ENCODE measurements at places on chromosomes 1 and 21.

GRCh38 chr1:42851960-42852607, 5.7 kb downstream of the ZNF691 start:
- DNase-seq = no peak

- DNase-seq = no peak
Observed at GRCh38 chr1:61090546-61091202, 8.3 kb downstream of the NFIA start.

DNA sequence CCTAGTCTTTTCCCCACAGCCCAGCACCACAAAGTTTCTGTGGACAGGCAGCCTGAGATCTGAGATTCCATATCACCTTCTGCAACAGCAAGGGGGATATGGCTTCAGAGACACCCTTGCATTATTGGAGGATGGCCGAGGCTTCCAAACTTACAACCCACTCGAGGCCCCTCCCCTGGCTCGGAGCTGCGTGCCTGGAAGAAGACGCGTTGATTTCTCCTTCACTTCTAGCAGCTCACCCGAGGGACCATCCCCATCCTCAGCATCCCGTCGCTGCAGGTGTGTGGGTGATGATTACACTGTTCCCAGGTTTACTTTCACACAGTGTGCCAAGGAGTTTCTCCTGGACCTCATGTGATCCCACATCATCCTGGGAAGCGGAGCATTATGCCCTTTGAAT, 277.9 kb downstream of the MATN1 start:
- DNase-seq = no peak

- DNase-seq = peak; percentile 43
Observed at GRCh38 chr1:159089184-159089791, 12.7 kb upstream of the AIM2 start.

DNA sequence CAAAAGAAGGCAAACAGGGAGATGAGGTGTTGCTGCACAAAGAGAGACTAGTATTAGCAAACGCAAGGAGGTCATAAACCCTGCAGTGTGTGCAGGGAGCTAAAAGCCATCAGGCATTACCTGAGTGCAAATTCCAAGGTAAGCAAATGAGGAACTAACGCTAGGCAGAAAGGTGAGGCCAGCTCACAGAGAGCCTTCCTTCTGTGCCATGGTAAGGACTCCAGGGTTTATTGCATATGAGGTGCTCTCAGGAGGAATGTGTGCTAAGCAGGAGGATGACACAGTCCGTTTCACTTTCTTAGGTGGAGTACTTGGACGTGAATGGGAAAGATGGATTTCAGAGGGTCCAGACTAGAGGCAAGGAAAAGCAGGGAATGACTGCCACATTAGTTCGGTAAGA, 44.6 kb upstream of the MYBPHL start:
- DNase-seq = no peak

DNA sequence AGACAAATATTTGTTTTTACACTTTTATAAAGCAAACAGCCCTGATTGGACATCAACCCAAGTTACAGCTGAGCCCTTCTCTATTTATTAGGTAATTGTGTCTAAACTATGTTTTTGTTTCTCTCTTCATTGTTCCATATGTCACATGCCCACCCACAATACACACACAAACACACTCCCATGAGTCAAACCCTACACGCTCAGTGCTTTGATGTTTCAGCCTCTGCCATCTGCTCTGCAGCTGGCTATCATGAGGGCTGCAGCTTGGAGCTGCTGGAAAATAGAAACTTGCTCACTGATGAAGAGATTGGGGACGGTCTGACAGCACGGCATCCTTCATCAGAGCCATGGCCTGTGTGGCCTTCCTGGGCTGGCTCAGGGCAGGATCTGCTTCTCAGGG, 41.7 kb downstream of the PSMG1 start:
- DNase-seq = no peak

- no peak for DNase-seq
Observed at GRCh38 chr1:236830560-236830959, 35.5 kb downstream of the MTR start.

DNA sequence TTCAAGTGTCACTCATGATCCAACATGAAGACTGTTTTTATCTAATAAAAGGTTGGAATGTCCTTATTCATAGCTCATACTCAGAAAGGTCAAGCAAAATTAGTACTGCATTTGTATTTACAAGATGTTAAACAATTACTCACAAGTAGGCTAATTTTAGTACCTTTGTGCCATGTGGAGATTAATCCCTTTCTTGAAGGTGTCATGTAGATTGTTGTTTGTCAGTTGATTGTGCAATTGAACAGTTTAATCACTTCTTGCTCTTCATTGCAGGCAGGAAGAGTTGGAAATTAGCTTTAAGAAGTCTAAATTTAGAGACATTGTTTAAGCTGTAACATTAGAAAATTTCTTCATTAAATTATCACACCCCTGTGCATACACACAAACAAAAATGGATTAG, 847.1 kb downstream of the KCNT2 start:
- DNase-seq = no peak

DNA sequence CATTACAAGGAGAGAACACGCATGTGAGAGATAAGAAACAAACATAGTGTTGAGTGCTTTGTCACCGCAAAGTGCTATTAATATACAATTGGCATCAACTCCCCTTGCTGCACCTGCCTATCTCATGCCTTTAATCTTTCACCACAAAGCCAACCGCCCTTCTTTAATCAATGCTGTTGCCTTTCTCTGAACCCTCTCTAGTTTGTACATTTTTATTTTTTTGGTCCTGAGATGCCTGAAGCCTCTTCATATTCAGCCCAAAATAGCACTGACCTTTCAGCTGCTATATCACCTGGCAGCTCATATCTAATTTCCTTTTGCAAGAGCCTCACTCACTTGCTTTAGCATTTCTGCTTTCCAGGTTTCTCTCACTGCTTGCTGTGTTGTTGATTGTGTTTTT, 504.7 kb downstream of the NUF2 start:
- DNase-seq = no peak

GRCh38 chr1:201408176-201408833, 9.2 kb upstream of the LAD1 start:
- DNase-seq = peak; percentile 85

DNA sequence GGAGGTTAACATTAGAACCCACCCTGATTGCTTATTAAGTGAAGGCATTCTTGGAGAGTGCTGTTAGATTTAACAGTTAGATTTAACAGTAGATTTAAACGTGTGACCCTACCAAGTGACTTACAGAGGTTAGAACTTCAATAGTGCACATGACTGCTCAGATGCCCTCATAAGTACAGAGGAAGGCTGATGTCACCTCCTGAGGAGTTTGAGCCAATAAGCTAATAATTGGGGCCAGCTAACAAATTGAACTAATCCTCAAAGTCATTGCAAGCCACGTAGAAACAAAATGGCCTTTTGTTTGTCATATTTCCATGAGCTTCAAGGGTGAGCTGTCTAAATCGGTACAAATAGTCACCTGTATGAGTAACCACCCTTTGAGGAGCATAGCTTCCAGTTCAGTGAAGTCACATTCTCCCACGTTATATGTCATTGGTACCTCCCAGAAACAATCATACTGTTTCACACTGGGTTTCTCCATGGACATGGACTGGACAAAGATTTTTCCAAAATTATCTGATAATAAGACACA, 11.7 kb downstream of the AVPR1B start:
- DNase-seq = no peak

DNA sequence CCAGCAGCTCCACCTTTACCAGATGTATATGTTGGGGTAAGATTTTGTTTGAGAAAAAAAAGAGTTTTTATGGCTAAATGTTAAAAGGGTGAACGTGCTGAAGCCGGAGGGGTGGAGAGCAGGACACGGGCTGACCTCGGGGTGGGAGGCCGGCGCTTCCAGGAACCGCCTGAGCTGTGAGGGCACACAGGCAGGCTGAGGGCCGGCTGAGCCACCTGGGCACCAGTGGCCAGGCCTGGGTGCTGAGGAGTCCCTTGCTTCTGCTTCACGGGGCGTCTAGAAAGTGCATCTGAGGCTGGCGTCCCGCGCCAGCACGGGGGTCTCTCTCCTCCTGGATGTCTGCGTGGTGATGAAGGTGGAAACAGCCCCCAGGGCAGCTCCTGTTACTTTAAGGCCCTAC, 33.6 kb upstream of the ADARB1 start:
- no peak for DNase-seq

GRCh38 chr1:110170766-110171733, 20.8 kb downstream of the SLC6A17 start:
- no peak for DNase-seq

DNA sequence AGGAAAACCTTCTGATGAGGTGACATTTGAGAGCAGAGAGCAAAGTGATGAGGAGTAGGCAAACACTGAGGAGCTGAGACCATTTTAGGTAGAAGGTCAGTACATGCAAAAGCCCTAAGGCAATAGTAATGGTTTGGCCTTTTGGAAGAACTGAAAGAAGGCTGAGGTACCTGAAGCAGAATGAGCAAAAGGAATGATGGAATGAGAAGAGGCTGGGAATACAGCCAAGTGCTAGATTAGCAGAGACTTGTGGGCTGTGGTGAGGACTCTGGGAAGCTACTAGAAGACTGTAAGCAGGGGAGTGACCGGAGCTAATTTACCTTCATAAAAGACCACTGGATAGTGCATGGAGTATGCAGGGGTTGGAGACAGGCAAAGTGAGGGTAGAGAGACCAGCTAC, 77.9 kb downstream of the GFI1 start:
- DNase-seq = no peak

DNA sequence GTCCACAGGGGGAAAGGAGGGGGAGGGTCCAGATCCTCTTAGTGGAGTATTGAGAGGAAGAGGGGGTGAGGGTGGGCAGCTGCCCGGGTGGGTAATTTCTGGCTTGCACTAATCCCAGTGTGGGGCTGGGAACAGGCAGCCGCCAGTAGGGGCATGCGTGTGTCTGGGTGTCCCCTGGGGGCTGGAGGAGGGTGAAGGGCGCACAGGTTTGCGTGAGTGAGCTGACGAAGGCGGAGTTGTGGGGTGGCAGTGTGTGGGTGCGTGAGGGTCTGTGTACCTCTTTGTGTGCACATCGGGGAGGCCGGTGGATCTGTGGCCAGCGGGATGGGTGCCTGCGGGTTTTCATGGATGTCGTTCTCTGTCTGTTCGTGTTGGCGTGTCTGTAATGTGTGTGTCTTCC, 97.3 kb downstream of the PAX7 start:
- peak; percentile 34 for DNase-seq

- no peak for DNase-seq
Observed at GRCh38 chr1:43038232-43038935, 79.7 kb upstream of the SLC2A1 start.

- DNase-seq = peak; percentile 53
Observed at GRCh38 chr1:8419861-8420260, 101.9 kb downstream of the SLC45A1 start.

DNA sequence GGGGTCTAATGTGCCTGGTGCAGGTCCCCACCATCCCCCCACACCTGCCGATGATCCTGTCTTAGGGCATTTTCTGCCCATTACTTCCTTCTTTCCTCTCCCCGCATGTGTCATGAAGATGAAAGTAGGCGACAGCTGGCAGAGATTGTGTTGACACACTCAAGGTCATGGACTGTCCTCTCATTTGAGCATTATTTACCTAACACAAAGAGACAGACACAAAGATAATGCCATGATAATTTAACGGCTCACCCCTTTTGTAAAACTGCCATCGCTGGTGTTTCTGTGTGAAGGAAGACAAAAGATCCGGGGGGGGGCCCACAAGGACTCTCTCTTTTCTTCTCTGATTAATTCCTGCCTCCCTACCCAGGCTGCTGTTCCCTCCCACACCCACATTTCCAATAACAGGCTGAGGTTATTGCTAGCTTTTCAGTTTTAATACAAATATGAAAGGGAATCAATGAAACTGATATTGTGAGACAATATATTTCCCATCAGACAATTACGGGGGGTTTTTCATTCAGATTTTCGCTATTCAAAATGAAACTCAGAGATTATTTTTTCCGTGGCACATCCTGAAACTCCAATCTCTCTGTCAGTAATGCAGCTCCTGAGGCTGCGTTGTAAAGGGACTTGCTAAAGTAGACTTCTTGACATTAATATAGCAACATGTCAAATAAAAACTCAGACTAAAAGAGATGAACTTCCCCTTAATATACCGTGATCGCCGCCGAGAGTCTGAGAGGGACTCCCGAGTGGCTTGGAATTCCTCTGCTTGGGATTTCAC, 561.1 kb downstream of the NPHP4 start:
- no peak for DNase-seq

DNA sequence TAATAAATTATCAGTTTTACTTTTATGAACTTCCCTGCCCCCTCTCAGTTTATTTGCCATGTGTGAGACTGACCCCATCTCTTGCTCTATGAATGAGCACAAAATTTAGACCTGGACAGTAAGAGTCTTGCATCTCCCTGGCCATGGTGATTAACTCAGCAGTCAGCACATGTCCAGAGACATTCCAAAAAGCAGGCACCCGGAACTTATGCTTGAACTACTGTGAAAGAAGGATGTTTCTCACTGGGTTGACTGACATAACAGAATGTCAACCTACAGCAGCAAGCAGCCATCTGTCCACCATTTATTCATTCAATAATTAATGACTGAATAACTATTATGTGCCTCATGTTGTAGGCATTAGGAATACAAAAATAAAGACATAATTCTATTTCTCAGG, 11.3 kb upstream of the SEC16B start:
- DNase-seq = no peak

- no peak for DNase-seq
Observed at GRCh38 chr1:213264531-213264930, 213.5 kb downstream of the RPS6KC1 start.

DNA sequence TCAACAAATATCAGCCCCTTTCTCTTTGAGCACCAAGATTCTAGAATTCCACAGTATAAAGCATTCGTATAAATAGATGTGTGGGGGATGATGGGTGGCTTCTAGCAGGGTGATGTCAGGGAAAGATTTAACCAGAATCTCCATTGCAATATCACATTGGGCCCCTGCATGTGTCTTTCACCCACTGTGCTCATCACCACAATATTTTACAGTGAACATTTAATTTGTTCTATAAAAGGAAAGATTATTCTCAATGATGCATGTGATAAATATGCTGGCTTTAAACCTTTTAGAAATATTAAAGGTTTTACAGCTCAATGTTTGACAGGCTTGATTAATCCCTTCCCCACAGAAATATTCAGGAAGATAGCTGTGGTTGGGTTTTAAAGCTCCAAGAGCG, 457.8 kb upstream of the DAB1 start:
- DNase-seq = no peak

DNA sequence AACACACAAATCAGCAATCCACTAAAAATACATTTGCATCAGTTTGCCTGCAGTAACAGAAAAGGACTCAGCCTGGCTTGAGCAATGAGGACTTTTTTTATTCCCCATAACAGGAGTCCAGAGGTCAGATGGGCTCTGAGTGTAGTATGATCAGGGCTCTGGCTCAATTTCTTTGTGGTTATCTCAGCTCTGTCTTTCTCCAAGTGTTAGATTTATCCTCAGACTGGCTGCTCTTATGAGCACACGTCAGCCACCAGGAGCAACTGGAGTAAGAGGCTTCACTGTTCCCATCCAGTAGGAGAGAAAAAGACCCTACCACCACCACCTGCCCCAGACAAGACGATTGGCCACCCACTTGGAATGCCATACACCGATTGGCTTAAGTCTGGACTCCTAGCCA, 36.2 kb upstream of the KLHDC7A start:
- DNase-seq = no peak

- DNase-seq = no peak
Observed at GRCh38 chr21:28215214-28215954, 777.3 kb downstream of the LTN1 start.

Measured in neural progenitor cell (in vitro differentiated cells).